H9 (cell line): ENCODE measurements at places on chromosomes 1 and 21.
A peak's percentile ranks its signal among the peaks of the same experiment; 100 is the strongest.

DNA sequence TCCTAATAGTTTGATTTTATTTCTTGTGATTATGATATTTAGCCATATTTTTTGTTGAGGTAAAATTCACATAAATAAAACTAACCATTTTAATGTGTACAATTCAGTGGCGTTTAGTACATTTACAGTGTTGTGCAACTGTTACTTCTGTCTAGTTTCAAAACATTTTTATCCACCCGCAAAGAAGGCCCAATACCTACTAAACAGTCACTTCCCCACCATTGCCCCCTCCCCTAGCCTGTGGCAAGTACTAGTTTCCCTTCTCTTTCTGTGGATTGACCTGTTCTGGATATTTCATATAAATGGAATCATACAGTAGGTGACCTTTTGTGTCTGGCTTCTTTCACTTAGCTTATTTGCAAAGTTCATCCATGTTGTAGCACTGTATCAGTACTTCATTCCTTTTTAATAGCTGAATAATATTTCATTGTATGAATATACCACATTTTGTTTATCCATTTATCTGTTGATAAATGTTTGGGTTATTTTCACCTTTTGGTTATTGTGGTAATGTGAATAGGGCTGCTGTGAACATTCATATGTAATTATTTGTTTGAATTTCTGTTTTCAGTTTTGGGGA, 4.1 kb downstream of the FLVCR1 start:
- no peak for DNase-seq

DNA sequence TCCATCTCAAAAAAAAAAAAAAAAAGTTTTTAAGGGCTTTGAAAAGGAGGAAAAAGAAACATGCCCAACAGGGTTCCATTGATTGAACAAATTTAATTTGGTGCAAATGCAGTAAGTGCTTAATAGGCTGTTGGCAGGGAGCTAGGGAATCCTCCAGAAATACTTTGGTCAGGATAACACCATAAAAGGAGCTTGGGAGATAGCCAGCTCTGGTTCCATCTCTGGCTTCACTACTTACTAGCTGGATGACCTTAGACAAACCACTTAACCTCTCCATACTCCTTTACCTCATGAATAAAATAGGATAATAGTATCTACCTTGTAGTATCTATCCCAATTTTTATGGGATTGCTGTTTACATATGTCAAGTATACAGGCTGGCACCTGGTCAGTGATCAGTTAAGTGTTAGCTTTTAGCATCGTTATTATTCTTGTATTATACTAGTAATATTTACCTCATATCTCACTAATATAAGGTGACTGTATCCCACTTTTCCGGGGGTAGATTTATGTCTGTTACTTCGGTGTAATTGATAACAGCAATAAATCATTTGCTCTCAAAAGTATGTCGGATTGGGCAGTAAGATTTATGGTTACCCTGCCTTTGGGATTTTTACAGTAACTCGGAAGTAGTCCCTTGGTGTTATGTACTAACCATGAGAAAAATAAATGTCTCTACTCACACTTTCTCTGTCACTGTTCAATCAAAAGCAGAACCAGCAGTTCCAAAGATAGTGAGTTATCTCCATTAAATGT, 36.4 kb downstream of the BTG3 start:
- DNase-seq = no peak

DNA sequence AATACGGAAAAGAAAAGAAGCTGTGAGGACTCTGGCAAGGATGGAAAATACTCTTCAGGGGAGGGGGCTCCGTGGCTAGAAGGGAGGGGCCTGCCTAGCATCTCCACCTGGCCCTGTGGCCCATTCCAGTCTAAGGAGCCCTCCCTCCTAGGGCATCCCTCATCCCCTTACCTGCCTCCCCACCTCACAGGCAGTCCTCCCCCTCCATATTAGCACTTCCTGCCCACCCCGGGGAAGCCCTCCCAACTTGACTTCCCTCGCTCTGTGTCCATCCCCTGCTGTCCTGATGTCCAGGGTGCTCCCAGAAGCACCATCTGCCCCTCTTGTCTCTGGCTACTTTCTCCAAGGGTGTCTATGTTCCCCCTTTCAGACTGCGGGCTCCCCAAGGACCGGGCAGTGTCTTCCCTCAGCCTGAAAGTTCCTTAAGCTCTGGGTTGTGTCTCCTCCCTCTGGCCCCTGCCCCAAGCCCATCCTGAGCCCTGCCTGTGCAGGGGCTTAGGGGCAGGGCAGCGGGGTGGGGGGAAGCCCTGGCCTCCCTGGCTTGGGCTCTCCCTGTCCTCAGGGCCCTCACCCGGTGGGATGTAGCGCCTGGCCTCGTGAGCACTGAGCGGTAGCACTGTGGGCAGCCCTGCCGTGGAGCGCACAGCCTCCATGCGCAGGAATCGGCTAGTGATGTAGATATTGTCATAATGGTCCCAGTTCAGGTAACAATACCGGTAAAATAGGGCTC, 3.9 kb downstream of the DCST2 start:
- DNase-seq = no peak

- peak; percentile 57 for DNase-seq
These were observed 7.3 kb upstream of the GNL2 start for GRCh38 chr1:37602750-37603694.

GRCh38 chr21:45027241-45028196, 46.9 kb upstream of the ADARB1 start:
- DNase-seq = no peak

- peak; percentile 18 for DNase-seq
These were observed 13.3 kb downstream of the TRPM2 start for GRCh38 chr21:44366586-44367211.

- no peak for DNase-seq
These were observed 814.4 kb upstream of the RGS18 start for GRCh38 chr1:191343816-191344215.

DNA sequence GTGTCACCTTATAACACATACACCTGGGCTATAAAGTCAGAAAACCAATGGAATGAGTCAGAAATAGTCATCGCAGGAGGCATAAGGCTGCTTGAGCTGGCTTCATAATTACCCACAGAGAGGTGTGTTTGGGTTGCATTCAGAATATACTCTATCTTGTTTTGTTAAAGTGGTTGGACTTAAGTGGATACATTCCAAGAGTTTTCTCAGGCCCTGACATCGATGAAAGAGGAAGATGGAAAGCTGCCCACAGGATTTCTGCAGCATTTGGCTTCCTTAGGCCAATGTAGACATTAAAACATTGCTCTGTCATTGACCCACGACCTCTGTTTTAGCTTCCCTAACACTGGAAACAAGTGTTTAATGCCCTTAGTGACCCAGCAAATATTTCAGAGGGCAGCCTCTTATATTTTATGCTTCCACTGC, 18.6 kb upstream of the BCL10 start:
- DNase-seq = no peak

DNA sequence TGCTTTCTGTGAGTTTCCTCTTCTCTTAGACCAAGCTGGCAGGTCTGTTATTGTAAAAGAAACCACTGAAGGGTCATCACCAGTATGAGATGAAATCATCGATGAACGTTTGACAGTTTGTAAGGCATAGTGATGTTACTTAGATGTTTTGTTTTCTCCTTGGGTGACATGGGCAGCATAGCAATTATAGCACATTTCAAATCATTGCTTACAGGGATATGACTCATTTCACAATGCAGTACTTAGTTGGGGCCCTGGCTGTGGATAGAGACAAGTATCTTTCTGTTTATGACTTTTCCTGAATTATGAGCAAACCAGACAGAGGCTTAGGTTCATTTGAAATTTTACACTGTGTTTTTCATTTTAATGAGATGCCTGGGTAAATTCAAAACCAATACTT, 313.0 kb downstream of the RWDD3 start:
- no peak for DNase-seq

GRCh38 chr21:36159356-36159921, 2.8 kb downstream of the DOP1B start:
- DNase-seq = no peak

GRCh38 chr1:197286634-197287033, 18.6 kb downstream of the CRB1 start:
- DNase-seq = no peak

DNA sequence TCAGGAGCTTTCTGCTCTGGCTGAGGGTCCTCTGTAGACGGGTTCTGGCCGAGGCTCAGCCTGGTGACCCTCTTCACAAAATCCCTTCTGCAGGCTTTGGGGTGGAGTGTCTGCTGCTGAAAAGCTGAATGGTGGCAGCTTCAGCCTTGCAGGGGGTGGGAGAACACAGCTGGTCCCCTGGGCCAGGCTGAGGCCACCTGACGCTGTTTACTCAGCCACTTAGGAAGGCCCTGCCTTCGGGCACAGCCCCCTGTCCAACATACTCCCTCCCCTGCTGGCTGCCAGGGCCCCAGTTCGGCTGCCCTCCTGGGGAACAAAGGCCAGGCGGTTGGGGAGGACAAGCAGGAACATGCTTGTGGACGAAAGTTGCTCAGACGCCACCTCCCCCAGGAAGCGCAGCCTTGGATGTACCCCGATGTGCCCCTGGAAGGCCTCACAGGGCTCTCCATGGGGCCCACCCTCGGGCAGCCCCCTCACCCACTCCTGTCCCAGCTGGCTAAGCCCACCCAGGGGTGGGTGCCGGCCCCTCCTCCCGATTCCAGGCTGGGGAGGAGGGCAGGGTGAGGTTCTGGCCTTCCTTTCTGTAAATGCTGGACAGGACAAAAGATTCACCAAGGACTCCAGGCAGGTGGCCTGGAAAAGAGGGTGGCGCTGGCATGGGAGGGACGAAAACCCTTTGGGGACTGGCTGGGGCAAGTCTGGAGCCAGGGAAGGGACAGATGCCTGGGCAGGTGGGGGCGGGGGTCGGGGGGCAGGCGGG, at the start of gene ANKRD65:
Gene ANKRD65, minus strand, starts transcription at position 130 of the 760 bp plus-strand sequence. CDS start 271 bp downstream, outside the sequence.
- peak; percentile 37 for DNase-seq

DNA sequence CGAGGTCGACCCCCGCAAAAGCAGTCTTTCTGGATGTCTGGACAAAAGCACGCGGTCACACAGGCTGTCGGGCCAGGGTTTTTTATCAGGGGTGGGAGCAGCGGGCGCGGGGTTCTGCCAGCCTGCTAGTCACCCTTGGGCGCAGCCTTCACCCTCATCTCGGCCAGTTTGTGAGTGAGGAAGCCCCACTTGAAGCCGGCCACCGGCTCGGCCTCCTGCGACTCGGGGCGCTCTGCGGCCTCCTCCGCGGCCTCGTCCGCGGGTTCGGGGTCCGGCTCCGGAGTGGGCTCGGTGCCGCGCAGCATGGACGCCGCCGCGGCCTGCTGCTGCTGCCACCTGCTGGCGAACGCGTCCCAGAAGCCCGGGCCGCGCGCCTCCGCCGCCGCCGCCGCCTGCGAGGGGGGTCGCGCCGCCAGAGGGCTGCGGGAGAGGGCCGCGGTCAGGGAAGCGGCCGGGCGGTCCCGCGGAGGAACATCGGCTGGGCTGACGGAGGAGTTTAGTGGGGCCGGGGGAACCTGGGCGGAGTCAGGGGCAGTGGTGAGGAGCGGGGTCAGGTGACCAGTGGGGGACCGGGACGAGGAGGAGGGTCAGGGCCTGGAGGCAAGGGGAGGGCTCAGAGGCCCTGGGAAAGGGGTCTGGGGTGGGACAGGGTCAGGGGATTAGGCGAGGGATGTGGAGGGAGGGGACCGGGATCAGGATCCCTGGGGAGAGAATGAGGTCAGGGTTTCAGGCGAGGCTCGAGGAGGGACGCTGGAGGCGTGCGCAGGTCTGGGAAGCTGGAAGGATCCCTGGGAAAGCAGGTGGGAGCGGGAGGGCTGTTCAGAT, 4.5 kb downstream of the C1orf232 start:
- peak; percentile 85 for DNase-seq

DNA sequence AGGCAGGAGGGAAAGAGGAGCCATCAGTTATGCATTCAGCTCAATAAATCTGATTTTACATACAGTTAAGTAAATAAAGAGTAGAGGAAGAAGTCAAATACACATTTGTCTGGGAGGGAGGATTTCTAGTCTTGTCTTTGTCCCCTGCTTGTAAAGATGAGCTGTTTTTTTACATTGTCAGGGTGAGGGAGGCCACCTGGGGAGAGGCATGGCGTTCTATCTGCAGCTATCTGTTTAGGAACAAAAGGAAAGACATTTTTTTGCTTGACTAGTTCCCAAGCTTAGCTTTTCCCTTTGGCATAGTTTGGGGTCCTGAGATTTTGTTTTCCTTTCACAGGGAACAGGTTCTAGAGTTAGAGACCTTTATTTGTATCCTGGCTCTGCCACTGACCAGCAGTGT, 14.9 kb downstream of the RAD54L start:
- DNase-seq = no peak

- no peak for DNase-seq
These were observed 176.2 kb upstream of the ETV3 start for GRCh38 chr1:157314408-157314807.

- no peak for DNase-seq
These were observed 6.7 kb downstream of the KYAT3 start for GRCh38 chr1:88985692-88986091.

GRCh38 chr1:10054465-10054864, 21.7 kb downstream of the UBE4B start:
- DNase-seq = no peak

DNA sequence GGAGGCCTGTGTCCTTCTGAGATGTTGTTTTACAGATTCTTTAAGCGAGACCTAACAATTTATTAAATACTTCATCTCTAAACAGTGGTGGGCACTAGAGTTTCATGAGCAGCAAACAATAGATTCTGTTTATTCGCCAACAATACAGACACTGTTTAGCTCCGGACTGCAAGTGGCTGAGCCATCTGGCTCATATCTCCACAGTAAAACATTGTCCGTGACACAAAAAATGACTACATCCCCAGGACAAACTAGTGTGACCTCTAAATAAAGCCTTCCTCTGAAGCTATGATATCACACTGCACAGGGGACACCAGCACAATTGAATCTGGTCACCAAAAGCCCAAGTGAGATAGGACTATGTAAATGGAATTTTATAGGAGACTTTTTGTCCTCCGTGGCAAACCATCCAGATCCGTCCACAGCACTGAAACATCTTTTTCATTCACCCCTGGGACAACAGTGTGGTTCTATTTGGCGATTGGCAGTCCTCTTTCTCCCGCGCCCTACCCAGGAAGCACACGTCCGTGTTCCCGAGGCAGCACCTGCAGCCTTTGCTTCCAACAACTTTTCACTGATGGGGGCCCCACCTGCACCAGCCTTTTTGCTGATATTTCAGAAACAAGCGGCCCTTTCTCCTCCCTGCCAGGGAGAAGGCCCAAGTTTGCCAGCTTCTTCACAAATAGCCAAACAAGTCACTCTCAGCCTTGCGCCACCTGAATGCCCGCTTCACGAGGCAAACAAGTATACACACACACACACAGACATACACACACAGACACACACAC, 47.4 kb downstream of the OLIG1 start:
- DNase-seq = no peak

- no peak for DNase-seq
These were observed 115.2 kb upstream of the MAGI3 start for GRCh38 chr1:113275083-113275482.

- peak; percentile 24 for DNase-seq
These were observed 10.2 kb downstream of the RPS6KA1 start for GRCh38 chr1:26539722-26540121.

GRCh38 chr1:32400876-32401631, 6.8 kb upstream of the BSDC1 start:
- peak; percentile 83 for DNase-seq

DNA sequence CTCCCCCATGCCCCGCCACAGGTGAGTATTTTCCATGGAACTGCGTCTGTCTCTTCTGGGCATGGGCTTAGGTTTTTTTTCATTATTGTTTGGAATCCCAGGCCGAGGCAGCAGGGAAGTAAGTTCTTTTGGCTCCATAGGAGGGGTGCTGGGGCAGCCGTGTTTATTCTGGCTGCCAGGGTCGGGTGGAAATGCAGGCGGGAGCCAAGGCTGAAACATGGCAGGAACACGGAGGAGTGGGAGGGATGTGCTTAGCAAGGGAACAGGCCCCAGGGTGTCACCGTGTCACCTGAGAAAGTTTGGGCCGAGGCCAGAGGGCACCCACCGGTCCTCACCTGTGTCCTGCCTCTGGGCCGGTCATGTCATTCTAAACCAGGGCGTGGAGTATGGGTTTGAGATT, 4.5 kb upstream of the DHRS3 start:
- no peak for DNase-seq
